ENCODE measurements at places on chromosomes 7 and 10.
A peak's percentile ranks its signal among the peaks of the same experiment; 100 is the strongest.

- peak; percentile 47 for DNase-seq
These were observed 33.0 kb downstream of the EN2 start for GRCh38 chr7:155490697-155491628.

DNA sequence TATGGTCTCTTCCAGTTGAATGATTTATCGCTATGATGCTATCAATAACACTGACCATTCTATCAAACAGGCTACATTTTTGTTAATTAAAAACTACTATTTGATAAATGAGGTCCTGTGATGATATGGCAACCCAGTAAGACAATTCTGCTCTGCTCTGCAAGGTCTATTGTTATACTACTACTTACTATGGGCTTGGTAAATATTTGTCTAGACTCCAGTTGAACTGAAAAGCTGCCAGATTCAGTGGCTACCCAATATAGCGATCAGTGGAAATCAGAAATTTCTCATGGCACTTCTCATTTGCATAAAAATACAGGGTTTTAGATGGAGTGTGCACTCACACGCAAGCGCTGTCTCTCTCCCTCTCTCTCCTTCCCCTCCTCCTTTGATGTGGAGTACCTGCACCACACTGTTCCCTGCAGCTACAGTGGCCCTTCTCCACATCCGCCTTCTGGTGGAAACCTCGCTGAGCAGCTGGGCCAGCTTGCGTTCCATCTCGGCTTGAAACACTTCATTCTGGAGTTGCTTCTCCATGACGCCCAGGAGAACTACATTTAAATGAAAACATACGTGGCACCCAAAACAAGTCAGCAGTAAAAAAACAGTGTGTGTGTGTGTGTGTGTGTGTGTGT, 77.9 kb downstream of the KIAA1549 start:
- peak; percentile 76 for DNase-seq

DNA sequence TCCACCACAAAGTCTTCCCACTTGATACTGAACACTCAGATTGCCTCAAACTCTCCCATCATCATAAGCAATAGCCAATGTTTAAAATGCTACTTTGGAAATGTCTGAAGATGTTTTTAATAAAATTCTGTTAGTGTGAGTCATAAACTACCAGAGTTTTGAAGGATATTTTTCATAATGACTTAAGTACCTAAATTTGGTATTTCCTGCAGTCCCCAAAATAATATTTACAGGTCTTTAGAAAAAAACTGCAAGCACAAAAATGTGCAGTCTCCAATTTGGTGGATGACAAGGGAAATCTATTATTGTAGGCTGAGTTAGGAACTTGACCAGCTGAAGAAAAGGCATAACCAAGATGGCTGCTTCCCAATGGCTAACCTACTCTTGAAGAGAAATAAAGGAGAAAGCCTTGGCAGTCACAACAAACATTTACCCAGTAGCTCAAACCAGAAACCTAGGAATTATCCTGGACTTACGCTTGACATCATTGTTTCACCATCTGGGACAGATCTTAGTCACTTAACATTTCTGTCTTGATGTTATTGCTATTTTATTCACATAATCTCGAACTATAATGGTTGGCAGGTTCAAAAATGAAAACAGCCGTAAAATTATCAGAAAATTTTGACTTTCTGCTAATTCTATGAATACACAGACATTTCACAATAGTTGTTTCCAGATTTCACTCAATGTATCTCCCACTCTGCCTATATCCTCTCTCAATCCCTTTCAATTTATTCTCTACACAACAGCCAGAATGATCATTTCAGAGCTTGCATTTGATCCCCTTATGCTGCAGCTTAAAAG, 111.2 kb upstream of the STEAP1B start:
- no peak for DNase-seq

DNA sequence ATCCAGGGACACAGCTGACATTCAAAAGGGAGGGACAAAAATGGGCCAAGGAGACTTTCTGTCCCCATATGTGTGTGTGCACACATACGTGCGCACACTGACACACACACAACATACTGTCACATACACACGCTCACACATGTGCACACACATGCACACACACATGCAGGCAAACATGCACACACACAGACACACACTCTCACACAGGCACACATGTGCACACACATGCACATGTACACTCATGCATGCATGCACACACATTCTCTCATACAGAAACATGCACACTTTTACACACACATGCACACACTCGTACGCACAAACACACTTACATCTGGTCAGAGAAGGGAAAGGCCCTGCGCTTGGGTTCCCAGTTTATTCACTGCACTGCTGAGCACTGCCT, 155.1 kb upstream of the MKI67 start:
- DNase-seq, result no peak

DNA sequence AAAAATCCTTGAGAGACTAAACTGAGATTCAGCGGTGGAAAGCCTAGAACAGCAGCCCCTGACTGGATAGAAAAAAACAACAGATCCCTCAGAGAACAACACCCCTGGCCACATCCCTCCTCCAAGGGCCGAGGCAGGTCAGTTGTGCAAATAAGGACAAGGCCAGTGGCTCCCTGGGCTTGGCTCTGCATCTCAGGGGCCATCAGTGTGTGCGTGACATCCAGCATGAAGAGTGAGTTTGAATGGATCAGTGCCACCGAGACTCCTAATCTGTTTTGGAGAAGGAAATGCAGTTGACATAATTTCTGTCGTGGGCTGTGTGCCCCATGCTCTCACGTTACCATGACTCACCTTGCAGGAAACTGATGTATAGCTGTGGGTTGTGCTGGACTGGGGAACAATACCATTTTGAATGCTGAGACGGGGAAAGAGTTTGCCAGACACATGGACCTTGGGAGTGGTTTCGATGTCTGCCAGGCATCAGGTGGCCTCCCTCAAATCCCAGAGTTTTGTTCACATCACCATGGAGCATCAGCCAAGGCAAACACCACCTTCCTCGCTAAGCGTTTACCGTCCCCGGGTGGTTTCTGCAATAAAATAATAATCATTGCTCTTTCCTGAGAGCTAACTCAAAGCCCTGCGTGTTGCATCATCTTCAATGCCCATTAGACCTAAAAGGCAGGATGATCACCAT, 153.2 kb upstream of the FZD8 start:
- DNase-seq, result no peak

DNA sequence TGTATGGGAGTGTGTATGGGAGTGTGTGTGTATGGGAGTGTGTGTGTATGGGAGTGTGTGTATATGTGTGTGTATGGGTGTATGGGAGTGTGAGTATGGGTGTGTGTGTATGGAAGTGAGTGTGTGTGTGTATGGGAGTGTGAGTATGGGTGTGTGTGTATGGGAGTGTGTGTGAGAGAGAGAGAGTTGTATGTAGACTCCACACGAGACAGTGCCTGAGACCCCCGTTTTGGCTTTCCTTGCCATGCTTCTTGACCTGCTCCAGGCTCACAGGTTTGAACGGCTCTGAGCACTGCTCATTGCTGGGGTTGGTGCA, 49.7 kb downstream of the COL17A1 start:
- DNase-seq, result no peak

GRCh38 chr7:140679186-140679585, 6.4 kb downstream of the ADCK2 start:
- no peak for DNase-seq

DNA sequence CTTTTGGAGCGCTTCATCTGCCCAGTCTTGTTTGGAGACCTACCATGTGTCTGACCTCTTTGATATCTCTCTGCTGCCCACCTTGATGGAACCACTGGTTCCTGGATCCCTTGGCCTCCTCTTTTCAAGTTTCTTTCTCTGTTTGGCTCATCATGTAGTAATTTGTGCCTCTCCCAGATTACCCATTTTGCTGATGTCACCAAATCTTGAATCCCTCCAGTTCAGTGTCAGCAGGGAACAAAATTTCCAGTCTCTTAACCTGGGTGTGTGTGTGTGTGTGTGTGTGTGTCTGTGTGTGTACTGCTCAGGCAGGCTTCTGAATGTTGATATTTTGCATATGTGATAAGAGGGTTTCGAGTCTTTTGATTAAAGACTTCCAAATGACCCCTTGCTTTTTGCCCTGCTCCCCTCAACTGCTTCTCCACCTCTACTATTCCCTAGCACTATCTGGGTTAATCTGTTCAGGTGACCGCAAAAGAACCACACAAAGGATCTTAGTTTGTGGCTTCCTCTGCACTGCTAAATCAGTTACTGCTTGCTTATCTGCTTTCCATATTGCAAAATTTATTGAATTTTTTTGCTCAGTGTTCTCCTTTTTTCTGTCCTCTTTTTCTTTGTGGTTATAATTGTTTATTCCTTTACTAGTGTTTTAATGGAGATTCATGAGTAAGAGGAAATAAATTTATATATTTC, 25.7 kb downstream of the MYO3A start:
- no peak for DNase-seq

- no peak for DNase-seq
These were observed 37.5 kb downstream of the BTBD16 start for GRCh38 chr10:122308417-122309141.

DNA sequence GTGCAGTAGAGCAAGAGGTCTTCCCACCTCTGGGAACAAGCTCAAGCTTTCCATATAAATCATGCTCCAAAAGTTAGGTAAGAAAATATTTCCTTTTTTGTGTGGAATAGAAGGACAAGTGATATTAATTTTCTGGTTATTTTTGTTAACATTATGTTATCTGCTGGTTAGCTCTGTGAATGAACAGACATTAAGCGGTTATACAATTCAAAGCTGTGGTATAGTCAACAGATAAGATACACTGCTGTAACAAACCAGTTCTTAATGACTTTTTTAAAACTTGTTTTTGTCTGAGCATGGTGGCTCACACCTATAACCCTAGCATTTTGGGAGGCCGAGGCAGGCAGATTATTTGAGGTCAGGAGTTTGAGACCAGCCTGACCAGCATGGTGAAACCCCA, 43.0 kb upstream of the PRKAR2B start:
- no peak for DNase-seq

GRCh38 chr10:6208799-6209235, 6.1 kb downstream of the PFKFB3 start:
- DNase-seq, result no peak

DNA sequence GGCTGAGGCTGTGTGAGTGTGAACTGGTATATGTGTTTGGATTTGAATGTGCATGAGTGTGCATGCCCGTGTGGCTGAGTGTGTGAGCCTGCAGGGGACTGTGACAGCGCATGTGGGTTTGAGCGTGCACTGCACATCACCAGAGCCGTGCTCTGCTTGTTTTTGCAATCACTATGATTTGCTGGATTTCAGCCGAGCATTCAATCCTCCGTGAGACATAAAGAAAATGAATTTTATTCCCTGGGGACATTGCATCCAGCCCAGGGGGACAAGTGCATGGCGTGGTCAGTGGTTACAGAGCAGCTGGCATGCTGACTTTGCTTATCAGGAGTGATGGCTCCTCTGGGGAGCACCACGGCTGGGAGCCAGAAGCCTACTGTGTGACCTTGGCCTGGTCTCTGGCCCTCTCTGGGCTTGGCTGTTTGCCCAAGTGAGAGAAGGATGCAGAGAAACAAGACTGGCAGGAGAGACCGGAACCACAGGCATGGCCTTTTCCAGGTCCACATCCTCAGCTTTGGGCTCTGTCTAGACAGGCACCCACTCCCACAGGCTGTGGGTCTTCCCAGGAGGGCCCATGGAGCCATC, 160.2 kb upstream of the UNC5B start:
- no peak for DNase-seq

DNA sequence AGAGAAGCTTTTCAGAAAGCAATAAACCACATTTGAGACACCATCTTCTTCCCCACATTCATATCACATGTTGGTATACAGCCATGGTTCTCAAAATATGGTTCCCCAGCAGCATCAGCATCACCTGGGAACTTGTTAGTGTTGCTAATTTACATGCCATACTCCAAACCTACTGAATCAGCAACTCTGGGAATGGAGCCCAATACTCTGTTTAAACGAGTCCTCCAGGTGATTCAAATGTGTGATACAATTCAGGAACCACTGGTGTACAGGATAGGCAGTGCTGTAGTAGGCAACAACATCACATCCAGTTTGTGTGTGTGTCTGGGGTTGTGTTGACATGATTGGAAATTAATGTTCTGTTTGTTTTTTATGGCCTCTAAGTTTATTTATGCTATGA, 47.7 kb downstream of the ZNF277 start:
- no peak for DNase-seq

DNA sequence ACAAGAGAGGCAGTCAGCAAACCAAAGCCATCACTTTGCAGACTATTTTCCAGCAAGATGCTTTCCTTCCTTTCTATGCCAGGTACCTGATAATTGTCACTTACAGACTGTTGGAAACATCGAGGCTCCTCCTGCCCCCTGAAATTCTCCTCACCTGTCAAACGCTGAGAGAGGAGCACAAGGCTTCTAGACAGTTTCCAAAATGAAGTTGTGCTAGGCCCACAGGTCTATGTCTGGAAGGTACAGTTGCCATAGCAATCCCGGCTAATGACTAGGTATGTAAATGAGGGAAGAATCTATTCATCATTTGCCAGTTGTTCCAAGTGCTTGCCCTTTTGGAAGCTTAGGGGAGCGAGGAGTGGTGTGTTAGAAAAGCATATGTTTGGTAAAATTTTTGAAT, 334.4 kb downstream of the CALN1 start:
- no peak for DNase-seq

GRCh38 chr7:73699370-73700068, 16.1 kb downstream of the BUD23 start:
- no peak for DNase-seq

DNA sequence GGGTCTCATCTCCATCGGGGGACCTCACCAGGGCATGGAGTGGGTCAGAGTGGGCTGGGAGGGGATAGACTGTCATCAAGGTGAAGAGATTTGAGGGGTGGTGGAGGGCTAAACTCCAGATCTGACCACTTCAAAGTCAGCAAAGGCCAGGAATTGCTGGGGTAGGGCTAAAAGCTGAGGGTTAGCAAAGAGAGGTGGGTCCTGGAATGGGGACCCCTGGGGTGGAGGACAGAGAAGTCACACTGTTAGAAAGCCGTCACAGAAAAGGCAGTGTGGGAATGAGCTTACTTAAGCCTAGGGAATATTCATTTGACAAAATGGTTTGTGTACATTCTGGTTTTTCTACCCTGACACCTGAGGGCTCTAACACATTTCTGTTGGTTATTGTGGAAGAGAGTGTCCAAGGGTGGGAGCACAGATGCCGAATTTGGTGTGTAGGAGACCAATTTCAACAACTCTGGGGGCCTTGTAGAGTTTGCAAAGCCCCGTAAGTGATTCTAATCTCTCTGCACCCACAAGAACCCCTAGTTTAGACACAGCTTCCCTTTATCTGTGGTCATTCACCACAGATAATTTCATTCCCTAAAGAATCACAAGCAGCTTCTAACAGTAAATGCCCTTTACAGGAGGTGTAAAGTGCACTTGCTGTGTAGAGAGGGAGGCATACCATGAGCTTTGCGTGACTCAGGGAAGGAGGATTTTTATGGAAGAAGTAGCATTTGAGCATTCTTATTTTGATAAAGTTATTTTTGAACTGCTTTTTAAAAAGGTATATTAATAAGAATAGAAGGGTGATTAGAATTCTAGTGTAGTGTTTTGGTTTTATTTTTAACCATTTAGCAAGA, 6.4 kb downstream of the FBH1 start:
- no peak for DNase-seq

- no peak for DNase-seq
These were observed 93.1 kb downstream of the CDK14 start for GRCh38 chr7:90689260-90689659.

- DNase-seq, result no peak
These were observed 4.7 kb downstream of the ZNF273 start for GRCh38 chr7:64907641-64908326.

Measured in activated CD4-positive, alpha-beta T cell treated with anti-CD3 and anti-CD28 coated beads, Interleukin-2, amount 50 U/mL, for 48 hours (primary cell).